Motor neuron (in vitro differentiated cells): ENCODE measurements at places on chromosomes 2 and 18. TPM values are rescaled to one million over a fixed set of nuclear protein-coding genes. Genes with fewer than 3 reads are reported as not detected.

Gene CXCR2
- 0.58 and 0.62 TPM in 2 replicates for total RNA-seq

Gene FAM228A
- 0.15 TPM in 1 of 2 replicates, not detected in the other for total RNA-seq

Gene BARD1
- 16.2 and 23.6 TPM in 2 replicates for total RNA-seq

DNA sequence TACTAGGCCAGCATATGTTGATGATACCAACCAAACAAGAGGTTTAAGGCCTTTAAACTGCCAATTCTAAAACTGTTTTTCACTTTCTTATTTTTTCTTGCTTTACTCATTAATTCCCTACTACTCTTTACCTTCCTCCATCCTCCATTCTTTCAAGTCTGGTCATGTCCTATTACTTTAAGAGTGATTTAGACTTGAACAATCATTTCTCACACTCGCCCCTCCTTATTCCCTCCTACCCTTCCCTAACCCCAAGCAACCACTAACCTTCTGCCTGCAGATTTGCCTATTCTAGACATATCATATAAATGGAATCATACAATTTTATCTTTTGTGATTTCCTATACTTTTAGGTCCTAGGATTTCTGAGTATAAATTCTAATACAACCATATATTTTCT, 127.7 kb downstream of the USP34 start:
- no peak for ATAC-seq

DNA sequence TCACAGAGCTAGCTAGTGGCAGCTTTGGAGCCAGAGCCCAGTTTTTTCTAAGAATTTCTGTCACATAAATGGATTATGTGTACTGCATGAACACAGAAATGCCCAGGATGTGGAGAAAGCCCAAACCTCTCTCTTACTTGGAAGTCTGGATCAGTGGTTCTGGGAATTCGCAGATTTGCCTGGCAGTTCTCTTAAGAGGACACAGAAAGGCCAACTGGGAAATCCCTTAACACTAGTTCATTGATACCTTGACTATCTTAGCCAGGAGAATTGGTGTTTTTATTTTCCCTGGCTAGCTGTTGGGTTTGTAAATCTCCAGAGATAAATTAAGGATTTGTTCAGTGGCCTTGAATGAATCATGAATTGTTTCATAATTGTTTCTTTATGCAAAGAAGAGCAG, 95.3 kb downstream of the DPP10 start:
- ATAC-seq: no peak

- peak; percentile 78 for ATAC-seq
Measured at GRCh38 chr2:150528861-150529801, 41.7 kb upstream of the RND3 start.

DNA sequence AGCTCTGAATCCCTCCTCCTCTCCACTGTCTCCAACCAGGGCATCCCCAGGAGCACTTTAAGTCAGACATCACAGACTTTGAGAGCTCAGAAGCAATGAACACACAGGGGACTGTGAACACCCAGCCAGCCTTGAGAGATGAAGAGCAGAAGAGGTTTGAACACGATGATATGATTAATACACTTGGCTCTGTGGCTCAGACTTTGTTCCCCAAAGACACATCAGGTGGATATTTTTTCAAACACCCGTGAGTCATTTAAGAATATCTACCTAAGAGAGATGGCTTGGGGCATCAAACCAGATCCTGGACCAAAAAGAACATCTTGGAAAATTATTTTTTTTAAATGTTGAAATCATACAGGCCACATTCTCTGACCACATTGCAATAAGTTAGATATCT, 134.9 kb upstream of the OTOS start:
- ATAC-seq: no peak
